Stimulated activated CD8-positive, alpha-beta memory T cell treated with anti-CD3 and anti-CD28 coated beads, Interleukin-15, amount 100 ng/mL, for 4 hours (primary cell): ENCODE measurements at places on chromosomes 11 and 22.

DNA sequence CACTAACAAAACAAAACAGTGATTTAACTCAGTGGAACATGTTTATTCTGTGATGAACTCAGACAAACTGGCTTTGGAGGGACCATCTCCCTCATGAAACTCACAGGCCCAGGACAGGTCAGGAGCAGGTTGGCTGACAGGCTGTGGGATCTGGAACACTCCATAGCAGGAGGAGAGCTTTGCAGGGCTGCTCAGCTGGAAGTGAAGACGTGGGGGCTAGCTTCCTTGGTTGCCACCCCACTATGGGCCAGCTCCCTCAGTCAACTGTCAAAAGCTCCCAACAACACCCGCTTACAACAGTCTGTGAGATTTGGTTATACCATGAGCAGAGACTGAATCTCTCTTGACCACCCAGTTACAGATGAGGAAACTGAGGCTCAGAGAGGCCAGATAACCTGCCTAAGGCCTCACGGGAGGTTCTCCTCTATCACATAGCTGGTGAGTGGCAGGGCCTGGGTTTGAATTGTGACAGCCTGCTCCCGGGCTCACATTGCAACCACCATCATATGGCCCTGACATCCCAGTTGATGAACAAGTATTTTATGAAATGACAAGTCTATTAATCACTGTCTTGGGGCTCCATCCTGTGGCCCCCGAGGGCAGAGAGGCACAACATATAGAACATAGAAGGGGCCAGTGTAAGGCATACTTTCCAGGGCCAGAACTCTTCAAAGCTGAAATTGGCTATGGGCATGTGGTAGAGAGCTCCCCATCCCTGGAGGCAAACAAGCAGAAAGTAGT is 473.4 kb downstream of the MN1 start:
- no peak for DNase-seq

DNA sequence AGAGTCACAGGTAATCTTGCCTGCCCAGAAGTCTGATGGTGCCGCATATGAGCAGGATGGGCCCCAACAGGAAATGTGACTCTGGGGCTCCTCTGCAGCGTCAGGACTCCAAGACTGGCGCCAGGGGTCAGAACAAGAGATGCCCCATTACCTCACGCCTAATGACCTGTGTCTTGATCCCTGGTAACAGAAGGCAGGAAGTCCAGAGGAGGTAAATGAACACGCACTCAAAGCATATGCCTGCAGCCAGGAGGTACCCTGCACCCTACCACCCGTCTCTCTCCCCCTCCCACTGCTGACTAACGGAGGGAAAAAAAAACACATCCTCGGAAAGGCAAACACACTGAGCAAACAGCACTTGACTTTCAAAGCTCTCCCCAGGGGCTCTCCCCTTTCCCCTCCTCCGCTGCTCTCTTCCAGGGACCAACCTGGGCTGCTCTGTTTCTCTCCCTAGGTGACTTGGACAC is 37.3 kb downstream of the ABCC8 start:
- no peak for DNase-seq

- DNase-seq: no peak
Measured at GRCh38 chr11:72038491-72038890, 39.8 kb downstream of the IL18BP start.

- no peak for DNase-seq
Measured at GRCh38 chr11:14768526-14769188, 123.4 kb downstream of the CYP2R1 start.
